ENCODE measurements at places on chromosomes 4 and X. TPM values are rescaled to one million over a fixed set of nuclear protein-coding genes. Genes with fewer than 3 reads are reported as not detected.

ITM2A gene
- total RNA-seq, result 109 TPM

STK32B gene
- total RNA-seq, result not detected

- peak within 1 kb of the TSS; percentile 18 for H3K27ac ChIP-seq
- peaks cover 5% of the 10 kb centered on the region for H3K4me1 ChIP-seq
- no peaks in the 10 kb centered on the region for H3K36me3 ChIP-seq
Observed at GRCh38 chr4:120922381-120923206, at the start of gene PRDM5. Gene PRDM5, minus strand, starts transcription at chr4:120922726. Its CDS starts 118 bp downstream, at chr4:120922608.

DNA sequence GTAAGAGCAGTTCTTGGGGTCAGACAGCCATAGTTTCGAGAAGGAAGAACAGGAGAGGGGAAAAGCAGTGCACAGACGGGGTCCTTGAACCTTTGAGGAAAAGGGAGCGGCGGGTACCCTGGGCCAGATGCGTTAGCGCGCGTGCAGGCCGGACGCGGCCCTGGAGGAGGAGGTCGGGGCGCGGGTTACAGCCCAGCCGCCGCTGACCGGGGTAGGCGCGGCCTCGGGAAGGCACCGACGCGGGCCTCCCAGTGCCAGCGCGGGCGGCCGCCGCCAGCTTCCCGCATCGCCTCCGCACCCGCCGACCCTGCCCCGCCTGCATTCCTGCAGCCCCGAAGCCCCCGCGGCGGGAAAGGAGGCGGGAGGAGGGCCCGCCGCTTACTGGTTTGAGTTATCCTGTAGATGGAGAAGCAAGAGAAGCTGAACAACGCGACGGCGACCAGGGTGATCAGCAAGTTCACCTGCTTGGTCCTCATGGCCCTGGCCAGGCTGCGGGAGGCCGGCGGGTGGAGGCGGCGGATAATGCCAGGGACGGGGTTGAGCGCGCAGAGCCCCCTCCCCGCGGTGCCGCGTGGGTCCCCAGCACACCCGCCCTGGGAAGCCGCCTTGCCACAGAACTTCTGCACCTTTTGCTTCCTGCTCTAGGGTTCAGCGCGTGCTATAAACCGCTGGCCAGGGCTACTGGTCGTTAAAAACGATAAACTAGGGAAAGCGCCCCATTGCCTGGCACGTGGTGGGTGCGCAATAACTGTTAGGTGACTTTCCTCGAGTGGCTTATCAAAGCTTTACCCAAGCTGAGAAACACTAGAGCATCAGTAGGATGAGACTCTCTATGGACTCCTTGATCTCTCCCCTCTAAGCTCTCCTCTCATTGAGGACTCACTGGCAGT lies at the start of gene MGAT4D:
TSS of gene MGAT4D (minus strand) at position 547 of the 890 bp plus-strand sequence. CDS start at position 476, 71 bp downstream.
- no peaks in the 10 kb centered on the region for H3K36me3 ChIP-seq
- H3K27me3 ChIP-seq, result no peaks in the 10 kb centered on the region
- H3K27ac ChIP-seq, result no peak within 1 kb of the TSS
- DNase-seq, result peak; percentile 6
- H3K4me3 ChIP-seq, result no peak within 1 kb of the TSS
- H3K4me1 ChIP-seq, result no peaks in the 10 kb centered on the region

GRCh38 chrX:132592880-132593279 lies 104.0 kb upstream of the MBNL3 start:
- H3K36me3 ChIP-seq, result no peaks in the 10 kb centered on the region
- H3K4me3 ChIP-seq, result no peak overlapping the region
- no peaks in the 10 kb centered on the region for H3K4me1 ChIP-seq
- no peak overlapping the region for H3K27ac ChIP-seq
- DNase-seq, result no peak

- H3K4me1 ChIP-seq, result peaks cover 8% of the 10 kb centered on the region
- peaks cover 23% of the 10 kb centered on the region for H3K27me3 ChIP-seq
- H3K36me3 ChIP-seq, result no peaks in the 10 kb centered on the region
- H3K4me3 ChIP-seq, result no peak overlapping the region
- H3K27ac ChIP-seq, result no peak overlapping the region
Observed at GRCh38 chr4:125316791-125317524, 2.2 kb downstream of the FAT4 start.

Data from naive thymus-derived CD4-positive, alpha-beta T cell (primary cell).